ENCODE measurements at places on chromosomes 16 and 17. TPM values are rescaled to one million over a fixed set of nuclear protein-coding genes. Genes with fewer than 3 reads are reported as not detected.

Gene KIAA0513
- total RNA-seq, result 5.0 TPM

Gene GPR139
- total RNA-seq, result not detected

Gene CDRT15
- total RNA-seq, result not detected

Gene KRTAP4-1
- not detected for total RNA-seq

Data from mammary epithelial cell (primary cell).